NCI-H1417 (cell line): ENCODE measurements at places on chromosomes 3 and 15.

GRCh38 chr3:156818890-156819289 lies 7.3 kb upstream of the LEKR1 start:
- no peak for DNase-seq

DNA sequence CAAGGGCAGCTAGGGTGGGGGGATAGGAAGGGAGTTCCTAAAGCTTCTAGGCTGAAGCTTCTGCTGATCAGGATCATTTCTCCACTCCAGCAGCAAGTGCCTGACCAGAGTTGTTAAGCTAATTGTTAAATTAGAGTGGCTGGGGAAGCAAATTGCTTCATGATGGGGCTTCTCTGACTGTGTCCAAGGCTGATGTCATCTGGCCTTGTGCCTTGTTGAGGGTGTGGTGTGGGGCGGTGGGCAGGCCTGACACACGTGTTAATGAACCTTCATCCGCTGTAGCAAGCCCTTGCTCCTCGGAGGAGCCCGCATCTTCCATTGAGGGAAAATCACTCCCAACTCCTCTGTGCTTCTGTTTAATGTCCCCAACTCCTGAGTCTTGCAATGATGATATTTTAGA lies 84.3 kb upstream of the ROPN1 start:
- peak; percentile 3 for DNase-seq

GRCh38 chr3:179318876-179319275 lies 4.0 kb upstream of the ZNF639 start:
- DNase-seq = no peak

DNA sequence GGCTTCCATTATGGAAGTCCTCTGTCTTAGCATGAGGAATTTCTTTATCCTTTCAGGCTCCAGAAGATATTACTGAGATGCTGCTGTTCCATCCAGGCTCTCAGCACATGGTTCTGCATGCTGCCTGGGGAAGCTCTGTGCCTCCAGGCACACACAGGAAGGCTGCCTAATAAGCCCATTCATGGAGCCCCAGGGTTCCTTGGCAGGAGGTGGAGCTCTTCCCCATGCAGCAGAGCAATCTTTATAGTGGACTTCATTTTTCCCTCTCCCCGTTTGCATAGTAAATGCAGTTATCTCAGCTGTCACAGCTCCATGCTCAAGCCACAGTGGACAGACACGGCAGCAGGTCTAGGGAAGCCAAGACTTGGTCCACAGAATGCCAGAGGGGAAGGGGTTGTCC lies 57.6 kb downstream of the BOC start:
- no peak for DNase-seq

DNA sequence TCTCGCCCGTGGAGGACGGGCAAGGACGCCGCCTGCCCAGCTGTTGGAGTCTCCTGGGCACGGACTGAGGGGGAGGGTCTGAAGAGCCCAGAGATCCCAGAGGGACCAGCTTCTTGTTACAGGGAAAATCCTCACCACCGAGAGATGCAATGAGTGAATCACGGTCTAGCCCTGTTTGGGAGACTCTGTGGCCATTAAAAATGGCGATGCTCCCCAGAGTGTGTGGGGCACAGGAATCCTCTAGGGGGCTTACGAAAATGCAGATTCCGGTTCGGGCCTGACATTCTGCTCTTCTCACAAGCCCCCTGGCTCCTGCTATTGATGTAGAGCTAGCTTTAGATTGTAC lies 35.5 kb upstream of the EPHB3 start:
- DNase-seq = no peak

DNA sequence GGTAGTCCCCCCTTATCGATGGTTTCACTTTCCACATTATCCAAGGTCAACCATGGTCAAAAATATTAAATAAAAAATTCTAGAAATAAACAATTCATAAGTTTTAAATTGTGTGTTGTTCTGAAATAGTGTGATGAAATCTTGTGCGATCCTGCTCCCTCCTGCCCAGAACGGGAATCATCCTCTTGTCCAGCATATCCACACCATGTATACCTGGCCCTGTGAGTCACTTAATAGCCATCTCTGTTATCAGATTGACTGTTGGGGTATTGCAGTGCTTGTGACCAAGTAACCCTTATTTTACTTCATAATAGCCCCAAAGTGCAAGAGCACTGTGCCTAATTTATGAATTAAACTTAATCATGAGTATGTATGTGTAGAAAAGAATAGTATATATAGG lies 19.1 kb downstream of the FAM81A start:
- DNase-seq = no peak
